ENCODE measurements at places on chromosomes 12 and 14.

DNA sequence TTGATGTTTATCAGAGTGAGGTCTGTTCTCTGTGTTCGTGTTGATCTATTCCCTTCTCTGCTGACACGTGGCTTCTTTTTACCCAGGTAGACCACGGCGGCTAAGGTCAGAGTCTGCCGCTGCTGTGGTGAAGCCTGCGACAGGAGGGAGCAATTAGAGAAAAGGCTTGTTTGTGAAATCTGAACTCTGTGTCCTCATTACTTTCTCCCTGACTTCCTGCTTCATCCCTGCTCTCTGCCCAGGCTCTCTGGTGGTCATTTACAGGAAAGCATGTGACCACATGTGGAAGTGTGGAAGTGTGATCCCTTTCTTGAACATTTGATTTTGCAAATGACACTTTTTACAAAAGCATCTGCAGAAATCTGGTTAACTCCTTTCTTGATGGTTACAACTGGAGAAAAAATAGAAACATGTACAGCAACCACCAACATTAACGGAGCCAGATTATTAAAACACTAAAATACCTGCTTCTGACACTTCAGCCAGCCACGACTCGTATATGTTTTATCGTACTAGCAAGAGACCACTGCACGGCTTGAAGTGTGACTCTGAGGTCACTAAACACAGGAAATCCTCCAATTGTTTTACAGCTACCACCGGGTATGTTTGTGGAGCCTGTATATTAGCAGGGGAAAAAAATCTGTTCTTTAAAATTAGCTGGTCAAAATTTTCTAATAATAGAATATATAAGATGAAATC, 388.6 kb upstream of the TMPO start:
- no peak for DNase-seq

DNA sequence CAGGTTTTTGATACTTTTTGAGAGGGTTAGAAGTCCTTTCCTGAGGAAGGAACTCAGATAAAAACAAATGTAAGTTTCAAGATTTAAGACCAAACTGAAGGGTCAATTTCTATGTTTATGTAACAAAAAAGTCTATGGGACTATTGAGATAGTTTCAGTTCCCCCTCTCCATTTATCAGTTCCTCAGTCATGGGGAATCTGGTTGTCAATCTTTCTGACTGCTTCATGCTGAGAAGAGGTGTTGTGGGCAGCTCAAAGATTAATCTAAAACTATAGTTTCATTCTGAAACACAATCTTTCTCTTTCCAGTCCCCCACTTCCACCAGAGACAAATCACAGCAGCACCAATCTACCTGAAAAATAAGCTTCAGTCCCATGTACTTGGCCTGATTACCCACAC, 93.7 kb downstream of the KCNMB4 start:
- DNase-seq: no peak

- DNase-seq: no peak
These were observed 87.7 kb downstream of the SSPN start for GRCh38 chr12:26283046-26283445.

- DNase-seq: no peak
These were observed 191.0 kb upstream of the ATP2B1 start for GRCh38 chr12:89899651-89900050.

GRCh38 chr14:61568572-61569011, 126.7 kb upstream of the HIF1A start:
- DNase-seq: no peak

- no peak for DNase-seq
These were observed 380.0 kb downstream of the ATP23 start for GRCh38 chr12:58321414-58321813.

GRCh38 chr12:13177373-13177772, 19.2 kb upstream of the EMP1 start:
- no peak for DNase-seq

GRCh38 chr12:89663577-89664357, 44.9 kb downstream of the ATP2B1 start:
- no peak for DNase-seq

GRCh38 chr14:23572836-23573235, 5.2 kb upstream of the AP1G2 start:
- DNase-seq: no peak

- no peak for DNase-seq
These were observed 24.4 kb downstream of the CYP46A1 start for GRCh38 chr14:99708449-99708848.

- DNase-seq: no peak
These were observed 12.2 kb downstream of the RERG start for GRCh38 chr12:15208871-15209656.

- DNase-seq: no peak
These were observed 20.4 kb downstream of the ZFYVE21 start for GRCh38 chr14:103735815-103736545.

- DNase-seq: peak; percentile 80
These were observed at the start of gene KLHDC2 for GRCh38 chr14:49767571-49768300. Gene KLHDC2 (plus strand): TSS chr14:49768153. CDS start chr14:49768469, 316 bp downstream.

GRCh38 chr12:115817389-115817788, 460.1 kb downstream of the MED13L start:
- peak; percentile 8 for DNase-seq

DNA sequence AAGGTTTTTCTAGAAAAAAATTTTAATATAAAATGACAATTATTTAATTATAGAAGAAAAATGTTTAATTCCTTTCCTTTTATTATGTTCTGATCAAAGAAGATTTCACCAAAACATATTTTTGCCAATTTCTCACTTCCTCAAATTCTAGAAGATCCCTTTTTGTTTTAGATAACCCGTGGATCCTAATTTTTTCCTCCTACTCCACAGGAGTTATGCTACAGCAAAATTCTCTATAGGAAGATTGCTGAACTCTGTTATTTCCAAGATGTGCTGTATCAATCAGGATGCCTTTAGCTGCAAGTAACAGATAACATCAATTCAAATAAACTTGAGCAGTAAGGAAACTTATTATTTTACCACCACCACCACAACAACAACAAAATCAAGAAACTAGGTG, 3.8 kb upstream of the SNX6 start:
- DNase-seq: no peak

DNA sequence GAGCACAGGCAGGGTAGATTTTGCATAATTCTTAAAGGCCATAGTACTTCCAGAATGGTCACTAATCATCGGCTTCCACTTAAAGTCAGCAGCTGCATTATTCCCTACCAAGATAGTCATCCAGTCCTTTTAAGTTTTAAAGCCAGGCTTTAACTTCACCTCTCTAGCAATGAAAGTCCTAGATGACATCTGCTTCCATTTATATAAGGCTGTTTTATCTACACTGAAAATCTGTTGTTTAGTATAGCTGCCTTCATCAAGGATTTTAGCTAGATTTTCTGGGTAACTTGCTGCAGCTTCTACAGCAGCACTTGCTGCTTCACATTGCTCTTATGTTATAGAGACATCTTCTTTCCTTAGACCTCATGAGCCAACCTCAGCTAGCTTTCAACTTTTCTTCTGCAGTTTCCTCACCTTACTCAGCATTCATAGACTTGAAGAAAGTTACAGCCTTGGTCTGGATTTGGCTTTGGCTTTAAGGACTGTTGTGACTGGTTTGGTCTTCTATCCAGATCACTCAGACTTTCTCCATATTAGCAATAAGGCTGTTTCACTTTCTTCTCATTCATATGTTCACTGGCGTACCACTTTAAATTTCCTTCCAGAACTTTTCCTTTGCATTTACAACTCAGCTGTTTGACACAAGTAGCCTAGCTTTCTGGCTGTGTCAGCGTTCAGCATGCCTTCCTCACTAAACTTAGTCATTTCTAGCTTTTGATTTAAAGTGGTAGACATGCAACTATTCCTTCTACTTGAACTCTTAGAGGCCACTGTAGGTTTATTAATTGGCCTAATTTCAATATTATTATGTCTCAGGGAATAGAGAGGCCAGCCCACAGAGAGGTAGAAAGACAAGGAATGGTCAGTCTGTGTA, 209.9 kb upstream of the GARIN2 start:
- no peak for DNase-seq

GRCh38 chr12:18932715-18933114, 194.8 kb downstream of the CAPZA3 start:
- no peak for DNase-seq

- no peak for DNase-seq
These were observed 21.9 kb downstream of the JDP2 start for GRCh38 chr14:75449696-75450095.

GRCh38 chr12:73531752-73532151, 1005.9 kb upstream of the ATXN7L3B start:
- DNase-seq: no peak

GRCh38 chr12:53227836-53228235, 4.2 kb downstream of the RARG start:
- no peak for DNase-seq

DNA sequence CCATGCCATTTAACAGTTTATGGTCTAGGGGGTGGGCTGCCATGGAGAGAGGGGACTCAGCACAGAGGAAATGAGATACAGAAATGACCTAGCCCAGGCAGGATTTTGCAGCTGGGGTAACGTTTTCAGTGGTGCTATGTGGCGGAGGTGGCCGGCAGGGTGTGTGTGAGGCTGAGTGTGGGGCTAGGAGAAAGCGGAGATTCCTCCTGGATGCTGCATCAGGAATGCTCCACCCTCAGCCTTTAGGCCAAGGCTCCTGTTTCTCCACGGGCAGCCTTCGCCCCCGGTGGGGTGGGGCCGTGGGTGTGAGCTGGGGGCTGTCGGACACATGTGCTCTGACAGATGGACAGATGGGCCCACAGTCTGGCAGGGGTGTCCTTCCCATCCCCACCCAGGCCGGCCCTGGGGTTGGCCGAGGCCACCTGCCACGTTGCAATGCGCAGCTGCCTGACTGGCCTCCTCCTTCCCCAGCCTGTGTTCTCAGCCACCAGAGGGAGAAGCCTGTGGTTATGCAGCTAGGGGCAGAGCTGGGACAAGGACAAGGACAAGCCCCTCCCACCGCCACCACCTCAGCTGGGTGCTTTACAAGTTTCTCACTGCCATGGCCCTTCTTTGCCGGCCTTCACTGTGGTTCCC, 44.3 kb downstream of the TEAD4 start:
- no peak for DNase-seq

DNA sequence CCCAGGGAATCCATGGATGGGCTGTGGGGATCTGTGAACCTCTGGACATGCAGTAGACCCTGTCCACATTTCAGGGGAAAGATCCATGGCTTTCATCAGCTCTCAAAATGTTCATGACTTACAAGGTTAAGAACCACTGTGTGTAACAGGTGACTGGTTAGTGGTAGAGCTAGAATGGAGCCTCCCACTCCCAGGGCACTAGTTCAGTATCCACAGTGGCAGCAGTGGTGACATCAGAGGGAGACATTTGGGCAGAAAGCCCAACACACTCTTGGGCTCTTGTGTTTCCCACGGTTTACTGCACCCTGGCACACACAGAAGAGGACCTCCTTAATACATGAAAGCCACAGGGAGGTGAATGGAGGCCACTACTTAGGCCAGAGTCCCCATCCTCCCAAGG, 9.1 kb downstream of the KRT74 start:
- no peak for DNase-seq

GRCh38 chr12:31325524-31325875, 450 bp downstream of the SINHCAF start:
- DNase-seq: no peak

DNA sequence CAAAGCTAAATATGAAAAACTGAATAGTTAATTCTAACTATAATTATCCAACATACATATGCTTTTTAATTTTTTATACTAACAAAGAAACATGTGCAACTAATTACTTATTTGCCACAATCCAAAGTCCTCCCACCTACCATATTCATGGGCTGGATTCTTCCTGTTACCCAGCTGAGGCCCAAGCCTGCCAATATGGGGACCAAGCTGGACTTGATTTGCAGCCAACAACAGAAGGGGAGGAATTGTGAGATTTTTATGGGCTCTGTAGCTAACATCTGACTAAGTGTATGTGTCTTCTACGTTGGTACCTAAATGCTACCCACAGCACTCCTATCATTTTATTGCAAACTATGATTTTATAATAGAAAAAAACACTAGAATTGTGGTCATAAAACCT, 13.1 kb upstream of the ANKS1B start:
- DNase-seq: no peak

- DNase-seq: no peak
These were observed 905.1 kb upstream of the USP15 start for GRCh38 chr12:61355105-61355504.

GRCh38 chr12:88628856-88629509, 48.7 kb upstream of the KITLG start:
- no peak for DNase-seq

DNA sequence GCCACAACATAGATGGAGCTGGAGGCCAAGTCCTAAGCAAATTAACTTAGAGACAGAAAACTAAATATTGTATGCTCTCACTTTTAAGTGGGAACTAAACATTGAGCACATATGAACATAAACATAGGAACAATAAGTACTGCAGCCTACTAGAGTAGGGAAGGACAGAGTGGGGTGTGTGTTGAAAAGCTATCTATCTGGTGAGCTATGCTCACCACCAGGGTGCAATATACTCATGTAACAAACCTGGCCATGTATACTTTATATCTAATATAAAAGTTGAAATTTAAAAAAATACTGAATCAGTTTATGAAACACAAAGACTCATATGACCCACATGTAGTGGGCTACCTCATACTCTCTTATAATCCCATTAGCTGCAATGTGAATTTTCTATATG, 1305.0 kb downstream of the LRFN5 start:
- DNase-seq: no peak

- DNase-seq: no peak
These were observed 10.0 kb upstream of the DDX47 start for GRCh38 chr12:12803186-12803585.

- DNase-seq: no peak
These were observed 3.6 kb downstream of the CLEC7A start for GRCh38 chr12:10126413-10126812.

DNA sequence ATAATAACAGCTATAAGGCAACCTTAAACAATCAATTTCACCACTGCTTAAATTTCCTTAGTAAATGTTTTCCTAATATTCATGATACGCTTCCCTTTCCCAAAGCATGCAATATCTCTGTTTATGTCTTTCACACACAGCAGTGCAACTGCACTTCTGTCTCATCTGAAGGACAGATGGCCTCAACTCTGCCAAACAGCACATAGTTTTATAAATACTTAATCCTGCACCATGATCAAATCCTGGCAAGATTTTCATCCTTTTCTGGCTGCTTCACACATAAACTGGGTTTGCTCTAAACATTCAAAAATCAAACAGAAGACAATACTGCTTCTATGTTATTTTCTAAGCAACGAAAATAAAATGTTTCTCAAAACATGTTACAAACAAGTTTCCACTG, 266.3 kb downstream of the ITPR2 start:
- no peak for DNase-seq

- DNase-seq: no peak
These were observed 4.9 kb downstream of the OTX2 start for GRCh38 chr14:56805201-56805991.

DNA sequence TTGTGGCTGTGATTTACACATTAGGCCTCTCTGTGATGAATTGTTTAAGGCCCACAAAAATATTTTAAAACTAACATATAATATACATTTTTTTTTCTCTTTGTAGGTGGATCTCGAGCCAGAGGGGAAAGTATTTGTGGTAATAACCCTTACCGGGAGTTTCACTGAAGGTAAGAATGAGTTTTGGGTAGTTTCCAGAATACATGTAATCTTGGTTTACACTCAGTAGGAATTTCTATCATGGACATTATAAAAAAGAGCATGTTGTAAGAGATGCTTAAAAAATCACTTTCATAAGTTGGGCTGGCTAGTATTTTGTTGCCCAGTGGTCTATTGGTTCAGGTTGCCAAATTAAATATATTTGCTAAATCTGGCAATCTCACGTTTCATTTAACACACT, 69.7 kb downstream of the PRKCH start:
- no peak for DNase-seq

- no peak for DNase-seq
These were observed 61.6 kb downstream of the BEGAIN start for GRCh38 chr14:100525615-100526014.

Measured in NCI-H1930 (cell line).